ENCODE measurements at places on chromosomes 6 and 20.

GRCh38 chr6:116528133-116528532 lies 16.7 kb downstream of the CALHM5 start:
- no peak for DNase-seq

DNA sequence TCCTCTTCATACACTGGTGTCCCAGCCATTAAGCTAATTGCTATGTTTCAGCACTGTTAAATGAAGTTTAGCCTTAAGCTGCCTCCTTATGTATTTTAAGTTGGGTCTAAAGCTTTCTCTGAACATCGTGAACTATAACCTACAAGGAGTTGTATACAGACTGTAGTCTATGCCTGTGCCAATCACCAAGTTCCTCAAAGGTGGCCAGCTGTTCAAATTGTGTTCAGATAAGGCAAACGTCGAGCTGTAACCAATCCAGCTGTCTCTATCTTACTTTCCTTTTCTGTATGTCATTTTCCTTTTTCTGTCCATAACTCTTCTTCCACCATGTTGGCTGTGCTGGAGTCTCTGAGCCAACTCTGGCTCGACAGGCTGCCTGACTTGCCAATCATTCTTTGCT lies 199.6 kb downstream of the OGFRL1 start:
- no peak for DNase-seq

DNA sequence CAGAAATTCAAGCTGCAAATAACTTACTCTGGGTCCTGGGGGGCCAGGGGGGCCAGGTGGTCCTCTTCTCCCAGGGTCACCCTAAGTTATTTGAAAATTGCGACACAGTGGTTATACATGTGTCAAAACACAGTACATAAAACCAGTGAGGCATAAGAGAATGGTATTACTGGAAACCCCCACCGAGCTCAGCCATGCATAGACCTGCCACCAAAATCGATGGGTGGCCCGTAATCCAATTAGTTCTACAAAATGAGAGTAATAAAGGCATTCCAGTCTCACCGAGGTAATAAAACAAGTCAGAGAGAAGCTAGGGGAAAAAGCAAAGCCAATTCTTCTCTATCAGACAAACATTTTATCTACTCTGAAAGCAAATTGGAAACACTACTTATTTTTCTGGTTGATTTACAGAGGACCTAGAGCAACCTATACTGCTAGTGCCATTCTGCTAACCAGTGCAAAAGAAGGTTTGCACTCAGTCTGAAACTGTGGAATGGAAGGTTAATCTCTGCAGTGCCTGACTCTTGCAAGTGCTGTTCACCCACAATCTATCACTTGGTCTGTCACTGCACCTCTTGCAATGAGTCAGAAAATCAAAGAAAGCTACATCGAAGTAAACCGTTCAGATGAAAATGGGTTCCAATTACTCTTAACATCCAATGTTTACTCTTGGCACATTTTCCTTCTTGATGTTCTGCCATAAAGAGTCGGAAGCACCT lies 32.4 kb downstream of the COL9A1 start:
- no peak for DNase-seq

DNA sequence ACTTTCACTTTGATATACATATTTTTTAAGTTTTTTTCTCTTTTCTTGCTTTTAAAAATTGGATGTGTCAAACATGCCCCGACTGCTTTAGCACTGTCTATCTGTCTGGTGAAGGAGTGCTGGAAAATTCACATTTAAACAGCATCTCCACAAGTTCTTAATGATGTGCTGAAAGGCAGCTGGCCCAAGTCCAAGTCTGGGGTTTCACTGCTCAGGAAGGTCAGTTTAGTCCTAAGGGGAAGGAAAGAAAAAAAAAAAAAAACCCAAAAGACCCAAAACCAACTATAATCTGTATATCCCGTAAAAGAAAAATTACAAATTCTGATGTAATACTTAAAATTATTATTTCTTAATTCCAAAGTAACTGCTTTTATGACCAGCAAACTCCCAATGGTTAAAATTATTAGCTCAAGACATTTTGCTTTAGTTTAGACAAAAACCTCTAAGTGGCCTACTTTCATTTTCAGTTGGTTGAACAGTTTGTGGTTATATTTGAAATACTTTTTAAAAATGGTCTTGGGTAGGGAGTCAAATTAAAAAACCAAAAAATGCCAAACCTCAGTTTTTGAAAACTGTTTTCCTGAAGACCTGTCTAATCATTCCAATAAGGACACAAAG lies 79.5 kb upstream of the PREP start:
- no peak for DNase-seq

DNA sequence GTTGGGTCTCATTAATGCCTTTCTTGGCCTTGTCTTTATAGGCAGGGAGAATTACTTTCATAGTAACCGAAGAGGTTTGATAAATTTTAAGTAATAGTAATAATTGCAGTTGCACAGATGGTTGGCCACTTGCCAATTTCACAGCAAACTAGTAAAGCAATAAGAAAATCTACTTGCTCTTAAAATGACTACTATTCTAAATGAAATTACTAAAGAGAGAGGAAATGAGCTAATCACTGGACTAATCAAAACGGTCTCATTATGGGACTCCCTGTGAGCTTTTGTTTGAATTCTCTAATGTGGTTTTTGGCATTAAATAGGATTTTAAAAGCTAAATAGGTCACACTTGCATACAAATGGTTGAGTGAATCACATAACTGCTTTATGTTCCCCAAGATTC lies 227.4 kb upstream of the PLN start:
- no peak for DNase-seq

GRCh38 chr6:76166297-76166696 lies 93.8 kb upstream of the IMPG1 start:
- DNase-seq: no peak

DNA sequence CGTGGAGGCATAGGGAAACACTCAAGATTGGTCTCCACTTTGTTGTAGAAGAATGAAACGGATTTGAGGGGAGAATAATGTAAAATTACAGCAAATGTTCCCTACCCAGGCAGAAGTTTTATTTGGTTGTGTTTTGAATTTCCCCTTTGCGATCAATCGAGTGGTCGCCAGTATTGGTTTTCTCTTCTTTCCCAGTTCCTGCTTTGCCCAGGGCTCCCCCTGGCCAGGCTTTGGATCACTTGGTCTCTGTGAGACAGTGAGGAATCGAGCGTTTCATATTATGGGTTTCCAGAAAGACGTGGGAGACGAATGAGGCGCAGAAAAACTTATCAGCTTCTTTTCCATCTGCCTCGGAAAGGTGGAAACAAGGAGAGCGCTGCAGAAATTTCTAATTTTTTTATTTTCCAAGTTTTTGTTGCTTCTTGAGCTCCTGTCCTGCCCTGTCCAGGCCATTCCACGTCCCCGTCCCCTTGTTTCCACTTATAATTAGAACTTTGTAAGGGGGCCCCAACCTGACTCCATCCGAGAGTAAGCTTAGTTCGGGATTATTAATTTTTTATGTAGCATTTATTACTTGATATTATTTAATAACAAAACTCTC lies 7.5 kb upstream of the TBX18 start:
- no peak for DNase-seq

- DNase-seq: no peak
Measured at GRCh38 chr6:7172649-7173048, 64.9 kb downstream of the RREB1 start.

DNA sequence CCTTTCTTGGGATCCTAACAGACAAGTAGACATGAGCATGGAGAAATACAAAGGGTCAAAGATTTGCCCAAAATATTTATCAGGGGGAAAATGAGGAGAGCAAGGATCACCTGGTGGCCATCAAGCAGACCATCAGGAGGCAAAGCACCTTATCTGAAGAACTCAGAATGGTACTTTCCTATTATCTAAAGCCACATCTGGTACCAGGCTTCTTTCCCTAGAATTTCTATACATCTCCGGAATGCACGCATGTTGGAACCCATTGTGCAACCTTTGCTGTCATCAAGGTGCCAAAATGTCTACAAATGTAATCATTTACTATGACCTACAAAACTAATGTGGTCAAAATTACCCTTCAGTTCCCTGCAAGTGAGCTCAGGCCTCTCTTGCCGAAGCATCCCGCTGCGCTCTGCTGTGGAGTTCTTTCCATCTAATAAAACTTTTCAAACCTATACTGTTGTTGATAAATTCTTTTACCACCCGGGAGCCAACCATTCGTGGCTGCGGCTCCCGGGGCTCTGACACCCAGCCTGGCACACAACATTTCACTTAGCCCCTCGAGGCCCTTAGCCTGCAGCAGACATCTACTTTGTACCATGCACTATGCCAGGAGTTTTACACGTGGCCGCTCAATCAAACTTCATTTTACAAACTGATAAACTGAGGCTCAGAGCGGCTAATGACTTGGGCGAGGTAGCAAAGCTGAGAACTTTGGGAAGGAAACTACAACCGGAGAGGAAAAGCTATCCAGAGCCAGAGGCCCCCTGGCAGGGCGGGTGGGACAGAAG lies 3.8 kb upstream of the CPXM1 start:
- no peak for DNase-seq

DNA sequence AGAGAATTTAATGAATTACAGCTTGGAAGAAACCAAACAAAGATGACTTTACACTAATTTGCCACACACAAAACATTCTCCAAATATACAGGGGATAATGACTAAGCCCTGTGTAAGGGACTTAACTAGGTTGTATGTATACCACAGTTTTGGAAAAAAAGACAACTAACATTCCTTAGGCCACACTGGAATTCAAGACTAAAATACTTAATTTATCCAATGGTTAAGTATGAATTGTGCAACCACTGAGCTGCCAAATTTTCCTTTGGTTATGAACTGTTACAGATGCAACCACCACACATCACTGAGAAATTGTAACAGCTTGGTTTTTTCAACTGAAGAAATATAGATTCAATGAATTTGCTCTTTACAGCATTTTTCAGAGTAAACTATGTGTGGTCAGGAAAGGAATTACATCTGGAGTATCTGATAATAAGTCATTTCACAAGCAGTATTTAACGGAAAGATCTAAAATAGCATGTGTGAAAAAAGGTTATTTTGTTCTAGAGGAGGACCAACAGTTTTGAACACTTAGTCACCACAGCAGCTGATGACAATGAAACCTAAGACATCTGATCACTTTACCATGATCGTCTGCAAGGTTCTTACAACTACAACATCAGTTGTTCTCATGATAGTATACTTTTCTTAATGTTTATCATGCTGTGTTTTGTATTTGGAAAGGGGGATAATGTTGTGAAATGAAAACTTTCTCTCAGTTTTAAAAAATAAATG lies 318.8 kb downstream of the BCKDHB start:
- no peak for DNase-seq

DNA sequence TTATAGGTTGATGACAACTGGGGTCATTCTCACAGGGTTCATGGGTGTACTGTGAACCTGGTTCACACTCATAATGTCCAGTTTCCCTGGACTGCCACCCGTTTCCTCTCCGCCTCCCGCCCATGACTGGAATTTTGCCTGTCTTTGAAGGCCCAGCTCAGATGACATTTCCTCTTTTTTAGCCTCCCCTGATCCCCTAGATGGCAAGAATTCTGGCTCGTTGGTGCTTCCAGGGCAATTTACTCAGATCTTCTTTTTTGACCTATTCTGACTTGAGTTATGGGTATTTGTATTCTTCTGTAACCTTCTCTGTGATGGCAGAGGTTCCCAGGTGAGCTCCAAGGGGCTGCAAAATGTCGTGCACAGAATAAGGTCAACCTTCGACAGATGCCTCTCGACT lies 5.7 kb upstream of the CITED2 start:
- no peak for DNase-seq

DNA sequence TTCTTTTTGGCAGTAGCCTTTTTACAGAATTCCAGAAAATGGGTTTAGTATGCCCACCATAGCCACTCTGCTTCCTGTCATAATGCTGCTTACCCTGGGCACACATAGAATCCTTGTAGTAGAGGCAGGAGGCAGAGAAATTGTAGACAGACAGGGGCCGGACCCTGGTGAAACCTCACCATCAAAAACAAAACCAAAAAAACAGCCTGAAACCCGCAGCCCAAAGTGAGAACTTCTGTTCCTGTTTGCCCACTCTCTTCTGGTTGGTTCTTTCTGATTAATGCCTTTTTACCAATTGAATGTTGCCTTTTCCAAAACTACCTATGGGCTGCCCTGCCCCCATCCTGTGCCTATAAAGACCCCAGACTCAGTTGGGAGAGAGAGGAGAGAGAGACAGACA lies 188.2 kb downstream of the CDKAL1 start:
- no peak for DNase-seq

- DNase-seq: no peak
Measured at GRCh38 chr6:107869871-107870270, 45.8 kb upstream of the SCML4 start.

- no peak for DNase-seq
Measured at GRCh38 chr6:49551078-49551865, 804 bp downstream of the C6orf141 start.

- no peak for DNase-seq
Measured at GRCh38 chr20:50459124-50459918, 50.9 kb upstream of the PTPN1 start.

DNA sequence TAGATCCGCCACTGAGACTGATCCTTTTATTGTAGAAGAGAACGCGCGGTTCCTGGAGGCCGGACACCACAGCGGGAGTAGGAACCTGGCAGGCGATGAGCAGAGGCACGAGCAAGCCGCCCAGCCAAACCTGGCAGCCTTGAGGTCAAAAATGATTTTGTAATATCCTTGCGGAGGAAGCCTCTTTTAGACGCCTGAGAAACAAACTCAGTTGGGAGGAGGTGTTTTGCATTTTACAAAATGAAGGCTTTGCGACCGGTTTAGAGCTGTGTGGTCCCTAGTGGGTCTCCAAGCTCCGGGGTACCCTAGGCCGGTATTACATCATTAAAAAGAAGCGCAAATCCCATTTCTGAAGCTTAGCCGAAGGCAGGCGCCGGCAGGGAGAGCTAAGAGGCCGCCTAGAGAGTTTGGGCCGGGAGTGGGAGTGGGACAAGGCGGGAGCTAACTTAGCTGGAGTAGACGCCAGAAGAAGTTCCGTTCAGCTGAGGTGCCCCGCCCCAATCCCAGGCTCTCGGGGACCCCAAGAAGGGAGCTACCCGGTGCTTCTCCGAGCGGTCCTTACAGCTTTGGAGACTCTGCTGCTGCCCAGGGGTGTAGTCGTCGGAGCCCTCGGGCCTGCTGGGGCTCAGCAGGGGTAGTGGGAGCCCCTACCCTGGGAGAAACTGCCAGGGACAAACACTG lies 1.9 kb upstream of the TBX18 start:
- no peak for DNase-seq

DNA sequence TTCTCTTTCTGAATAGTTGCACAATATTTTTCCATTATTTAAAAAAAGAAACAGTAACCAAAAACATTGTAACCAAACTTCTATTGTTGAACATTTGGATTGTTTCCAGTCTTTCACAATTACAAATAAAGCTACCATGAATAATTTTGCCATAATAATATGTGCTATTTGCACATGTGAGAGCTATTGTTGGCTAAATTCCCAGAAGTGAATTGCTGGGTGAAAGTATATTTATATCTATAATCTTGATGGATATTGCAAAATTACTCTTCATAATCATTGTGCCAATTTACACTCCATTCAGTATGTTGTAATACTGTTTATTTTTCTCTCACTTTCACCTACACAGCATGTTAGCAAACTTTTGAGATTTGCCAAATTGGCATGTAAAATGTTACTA lies 36.6 kb upstream of the SLC22A16 start:
- no peak for DNase-seq

All from stimulated activated CD4-positive, alpha-beta T cell treated with anti-CD3 and anti-CD28 coated beads, Interleukin-4, amount 100 ng/mL, for 48 hours (primary cell).